Vagina (tissue), 2 donors: ENCODE measurements at places on chromosomes 4 and X. TPM values are rescaled to one million over a fixed set of nuclear protein-coding genes. Genes with fewer than 3 reads are reported as not detected.

- no peak for DNase-seq
These were observed 609.7 kb downstream of the TLL1 start for GRCh38 chr4:166482758-166483157.

Gene SMARCA5
- total RNA-seq = 23.3 TPM

Gene MAGEA10
- total RNA-seq = not detected

GRCh38 chrX:16585486-16586376 lies 64.2 kb upstream of the S100G start:
- DNase-seq = no peak

DNA sequence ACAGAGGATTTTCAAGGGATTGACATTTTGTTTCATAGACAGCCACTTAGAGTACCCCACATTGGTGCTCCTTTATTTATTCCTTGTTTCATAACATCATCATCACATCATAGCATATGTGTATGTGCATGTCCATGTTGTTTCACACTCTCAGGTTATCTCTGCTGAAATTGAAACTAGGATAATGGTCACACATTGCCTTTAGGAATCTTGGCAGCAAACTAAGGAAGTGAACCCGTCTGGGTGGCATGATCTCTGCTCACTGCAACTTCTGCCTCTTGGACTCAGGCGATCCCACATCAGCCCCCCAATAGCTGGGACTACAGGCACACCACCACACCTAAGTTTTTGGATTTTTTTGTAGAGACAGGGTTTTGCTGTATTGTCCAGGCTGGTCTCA lies 234.2 kb upstream of the ANKRD50 start:
- no peak for DNase-seq

- no peak for DNase-seq
These were observed 119.4 kb downstream of the FANCB start for GRCh38 chrX:14753441-14753840.

Gene SH3BP2
- total RNA-seq = 102 TPM

DNA sequence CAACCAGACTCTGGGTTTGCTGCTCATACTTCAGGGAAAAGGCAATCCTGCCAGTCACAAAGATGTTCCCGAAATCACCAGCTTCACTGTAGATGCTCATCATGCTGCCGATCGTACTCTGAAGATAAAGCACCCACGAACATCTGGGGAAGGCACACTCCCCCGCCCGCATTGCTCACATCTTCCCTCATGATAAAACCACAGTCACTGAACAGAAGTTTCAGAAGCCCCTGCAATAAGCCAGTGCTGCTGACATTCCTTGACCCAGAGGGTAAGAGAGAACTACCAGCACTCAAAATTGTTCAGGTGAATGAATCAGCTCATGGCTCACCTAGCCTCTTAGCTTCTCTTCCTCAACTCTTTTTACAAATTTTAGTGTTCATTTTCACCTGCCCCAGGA lies 43.1 kb downstream of the SRPX2 start:
- DNase-seq = no peak

Gene NEIL3
- 0.98 TPM for total RNA-seq

Gene MED12
- 39.3 TPM for total RNA-seq

GRCh38 chr4:55032179-55032578 lies 93.2 kb downstream of the KDR start:
- no peak for DNase-seq

- no peak for DNase-seq
These were observed 6.9 kb downstream of the TEX13C start for GRCh38 chrX:125326599-125326998.

GRCh38 chr4:159946983-159947615 lies 844.2 kb downstream of the RAPGEF2 start:
- DNase-seq = no peak

DNA sequence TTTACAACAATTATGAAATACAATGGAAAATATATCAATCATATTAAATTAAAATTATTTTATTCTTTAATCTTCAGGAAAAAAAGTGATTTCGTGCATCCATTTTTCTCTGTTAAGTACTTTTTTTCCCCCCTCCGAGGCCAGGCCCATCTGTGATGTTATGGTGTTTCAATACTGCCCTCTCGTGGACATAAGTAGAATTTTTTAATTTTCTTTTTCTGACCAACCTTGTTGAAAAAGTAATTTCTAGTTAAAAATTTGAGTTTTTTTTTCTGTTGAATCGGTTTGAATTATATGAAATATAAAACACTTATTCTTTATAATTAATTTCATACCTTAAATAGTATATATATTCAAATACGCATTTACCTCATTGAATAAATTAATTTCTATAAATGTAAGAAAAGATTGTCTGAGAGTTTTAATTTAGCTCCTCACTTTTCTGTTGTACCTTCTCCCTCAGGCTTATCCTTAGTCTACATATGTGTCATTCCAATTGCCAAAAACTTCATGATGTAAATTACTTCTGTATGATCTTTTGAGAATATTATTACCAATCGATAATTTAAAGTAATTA lies 175.8 kb upstream of the TECRL start:
- DNase-seq = no peak

Gene FAM47A
- not detected for total RNA-seq

DNA sequence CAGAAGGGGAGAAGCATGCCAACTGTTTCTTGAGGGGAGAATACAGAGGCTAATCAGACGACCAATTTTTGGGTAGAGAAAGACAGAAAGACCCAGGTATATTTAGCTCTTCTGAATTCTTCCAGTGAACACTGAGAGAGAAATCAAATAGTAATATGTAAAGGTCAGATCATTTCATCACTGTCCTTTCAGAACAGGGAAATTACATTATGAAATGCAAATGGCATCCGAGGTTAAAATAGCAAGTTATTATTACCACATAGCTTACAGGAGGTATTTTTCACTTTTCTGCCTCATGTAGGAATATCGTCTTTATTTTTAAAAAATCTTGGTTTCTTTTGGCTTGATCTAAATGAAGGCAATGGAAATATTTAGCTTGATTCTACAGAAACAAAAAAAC lies 18.0 kb downstream of the GABRB1 start:
- DNase-seq = no peak

Gene MAGEC2
- total RNA-seq = not detected

Gene SPACA5
- total RNA-seq = not detected

DNA sequence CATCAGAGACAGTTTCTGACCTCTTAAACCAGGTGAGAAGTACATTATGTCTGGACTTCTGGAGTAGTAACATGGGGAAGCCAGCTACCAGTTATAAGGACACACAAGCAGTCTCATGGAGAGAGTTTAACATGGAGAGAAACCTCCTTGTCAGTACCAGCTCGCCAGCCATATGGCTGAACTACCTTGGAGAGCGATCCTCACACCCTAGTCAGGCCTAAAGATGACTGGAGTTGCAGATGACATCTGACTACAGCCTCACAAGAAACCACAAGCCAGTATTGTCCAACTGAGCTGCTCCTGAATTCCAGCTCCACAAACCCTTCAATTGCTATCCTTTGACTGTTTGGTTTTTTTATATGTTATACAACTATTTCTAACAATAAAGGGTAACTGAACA lies 49.8 kb downstream of the PDHA2 start:
- no peak for DNase-seq

Gene MRFAP1
- total RNA-seq = 166 TPM

- no peak for DNase-seq
These were observed 71.9 kb upstream of the PHOX2B start for GRCh38 chr4:41820473-41820872.

GRCh38 chr4:90001023-90001422 lies 106.4 kb downstream of the MMRN1 start:
- no peak for DNase-seq

GRCh38 chr4:24988776-24989175 lies 42.0 kb downstream of the LGI2 start:
- DNase-seq = no peak

Gene UGT2B15
- not detected for total RNA-seq

DNA sequence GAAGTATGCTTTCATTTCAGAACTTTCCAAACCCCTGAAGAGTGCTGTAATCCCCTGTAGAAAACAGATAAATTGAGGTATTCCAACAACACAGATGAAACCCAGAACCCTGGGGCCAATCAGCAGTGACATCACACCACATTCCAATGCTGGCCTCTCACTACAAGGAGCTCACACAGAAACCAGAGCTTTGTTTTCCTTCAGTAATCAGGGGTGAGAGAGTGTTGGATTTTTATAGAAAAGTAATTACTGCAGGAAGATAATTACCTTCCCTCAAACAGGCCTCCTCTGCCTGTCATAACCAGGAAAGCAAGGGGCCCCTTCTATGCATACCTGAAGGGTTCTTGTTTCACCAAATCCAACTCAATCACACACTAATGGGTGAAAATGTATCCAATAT lies 246.2 kb downstream of the SCFD2 start:
- no peak for DNase-seq

DNA sequence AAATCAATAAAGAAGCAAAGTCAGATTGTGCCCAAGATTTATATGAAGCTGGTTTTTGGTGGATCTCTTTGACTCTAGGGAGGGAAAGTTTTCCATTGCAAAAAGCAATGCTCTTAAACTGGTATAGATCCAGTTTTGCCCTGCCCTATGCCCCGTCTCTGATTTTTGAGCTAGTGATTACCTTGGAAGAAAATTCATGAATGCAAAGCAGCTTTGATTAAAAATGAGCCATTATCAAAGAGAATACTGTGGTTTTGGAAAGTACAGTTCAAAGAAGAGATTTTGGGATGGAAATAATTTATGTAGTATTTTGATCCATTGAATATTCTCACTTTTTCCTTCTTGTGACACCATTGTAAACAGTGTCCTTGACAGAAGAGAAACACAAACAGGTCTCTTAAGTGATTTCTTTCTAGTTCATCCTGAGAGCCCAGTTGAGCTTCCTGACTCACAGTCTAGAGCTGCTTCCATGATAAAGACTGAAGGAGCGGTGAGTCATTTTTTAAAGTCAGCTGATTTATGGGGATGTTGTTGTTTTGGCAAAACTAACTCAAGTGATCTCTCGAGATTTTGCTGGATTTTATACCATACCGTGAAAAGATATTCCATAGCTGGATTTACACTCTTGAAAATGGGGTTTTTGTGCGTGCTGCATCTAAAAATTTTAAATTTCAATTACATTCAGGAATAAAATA lies 76.7 kb downstream of the AFF1 start:
- no peak for DNase-seq

- no peak for DNase-seq
These were observed 28.0 kb upstream of the ATP6AP2 start for GRCh38 chrX:40552768-40553167.

- DNase-seq = no peak
These were observed 108.9 kb downstream of the DLG3 start for GRCh38 chrX:70553516-70553915.

Gene HTN1
- total RNA-seq = not detected

Gene NHSL2
- total RNA-seq = 12.3 TPM

Gene FAM184B
- total RNA-seq = not detected

DNA sequence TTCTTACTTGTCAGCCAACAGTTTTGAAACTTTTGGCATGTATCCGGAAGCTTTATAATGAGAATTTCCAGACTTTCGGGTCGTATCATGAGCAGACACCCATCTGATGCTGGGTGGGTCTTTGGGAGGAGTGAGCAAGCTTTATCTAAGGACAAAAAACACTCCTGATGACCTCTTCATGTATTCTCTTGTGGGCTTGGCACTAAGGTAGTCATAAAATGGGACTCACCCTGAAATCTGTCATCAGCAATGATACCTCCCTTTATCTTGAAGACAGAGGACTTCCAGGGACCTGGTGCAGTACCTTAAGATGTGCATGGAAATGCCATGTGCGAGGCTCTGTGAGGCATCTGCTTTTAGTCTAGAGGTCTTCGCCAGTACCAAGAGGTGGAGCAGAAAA lies 346.3 kb upstream of the PPARGC1A start:
- no peak for DNase-seq

DNA sequence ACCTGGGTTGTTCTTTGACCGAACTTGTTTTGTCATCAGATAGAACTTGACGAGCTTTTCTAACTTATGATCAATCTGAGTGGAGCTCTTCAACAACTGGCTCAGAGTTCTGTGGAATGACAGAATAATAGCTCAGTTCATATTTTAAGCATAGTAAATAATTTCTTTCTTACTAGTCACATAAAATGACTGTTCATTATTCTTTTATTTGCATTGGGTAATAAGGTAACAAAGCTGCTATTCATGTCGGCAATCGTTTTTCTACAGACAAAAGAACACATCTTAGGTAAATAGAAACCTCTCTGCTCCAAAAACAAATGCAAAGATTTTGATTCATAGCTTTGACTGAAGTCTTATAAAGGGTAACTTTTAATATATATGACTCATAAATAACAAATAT lies 57.3 kb upstream of the CXCL8 start:
- no peak for DNase-seq

DNA sequence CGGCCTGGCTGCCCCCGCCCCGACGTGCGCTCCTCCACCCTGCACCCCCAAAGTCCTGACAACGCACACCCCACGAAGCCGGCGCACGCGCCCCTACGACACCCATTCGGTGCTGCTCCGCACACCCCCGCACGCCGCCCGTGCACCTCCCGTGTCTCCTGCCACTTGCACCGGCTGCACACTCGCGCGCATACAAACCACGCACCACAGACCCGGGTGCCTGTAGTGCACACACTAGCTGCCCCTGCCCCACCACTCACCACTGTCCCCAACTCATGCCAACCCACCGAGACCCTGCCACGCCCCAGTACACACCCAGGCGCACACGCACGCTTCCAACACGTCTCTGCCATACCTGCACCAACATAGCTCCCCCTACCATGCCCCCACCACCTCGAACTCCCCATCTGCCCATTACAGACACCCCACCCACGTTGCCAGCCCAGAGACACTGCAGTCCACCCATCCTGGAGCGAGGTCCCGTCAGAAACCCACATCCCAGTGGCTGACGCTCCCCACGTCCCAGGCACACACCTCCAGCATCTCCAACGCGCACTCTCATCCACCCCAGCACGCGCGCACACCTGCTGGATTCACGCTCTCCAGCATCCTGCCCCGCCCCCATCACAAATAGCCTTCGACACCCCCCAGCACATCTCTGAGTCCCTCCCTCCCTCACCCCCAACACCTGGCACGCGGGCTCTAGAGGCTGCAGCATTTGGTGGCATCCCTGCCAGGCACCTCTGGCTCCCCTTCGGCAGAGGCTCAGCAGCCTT lies 4.2 kb upstream of the DUSP9 start:
- DNase-seq = no peak
